ENCODE measurements at places on chromosomes 3 and 15.
A peak's percentile ranks its signal among the peaks of the same experiment; 100 is the strongest.

DNA sequence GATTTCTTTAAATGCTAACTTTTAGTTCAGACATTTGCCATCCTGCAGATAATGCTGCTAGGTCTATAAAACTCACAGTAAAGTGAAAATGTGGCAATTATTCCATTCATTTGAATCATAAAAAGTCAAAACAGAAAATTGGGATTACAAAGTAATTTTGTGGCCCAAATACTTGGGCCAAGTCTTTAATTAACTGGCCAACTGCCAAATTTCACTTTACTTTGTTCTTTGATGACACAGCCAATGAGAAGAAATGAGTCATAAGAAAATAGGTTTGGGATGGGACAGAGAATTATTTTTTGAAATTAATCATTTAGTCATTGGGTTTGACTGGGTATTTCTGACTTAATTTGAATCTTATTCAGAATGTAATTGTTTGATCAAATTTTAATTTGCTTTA is 89.8 kb upstream of the SLC2A2 start:
- no peak for DNase-seq

DNA sequence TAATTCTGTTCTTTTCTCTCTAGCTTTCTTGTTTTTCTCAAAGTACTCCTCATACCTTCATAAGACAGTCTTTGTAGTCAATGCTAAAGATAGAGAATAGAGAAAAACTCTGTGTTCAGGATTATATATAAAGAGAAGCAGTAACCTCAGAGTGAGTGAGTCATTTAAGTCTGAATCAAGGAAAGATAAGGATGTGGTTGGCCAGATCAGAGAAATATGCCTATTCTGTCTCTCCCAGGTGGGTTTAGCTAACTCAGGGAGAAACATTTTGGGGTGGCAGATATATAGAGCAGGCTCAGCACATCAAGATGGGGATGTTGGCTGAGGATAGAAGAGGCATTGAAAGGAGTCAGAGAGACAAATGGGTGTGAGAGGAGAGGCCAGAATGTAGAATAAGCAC is 31.4 kb downstream of the GTF2E1 start:
- no peak for DNase-seq

- DNase-seq, result no peak
Measured at GRCh38 chr3:175270198-175270837, 411.2 kb downstream of the NAALADL2 start.

- no peak for DNase-seq
Measured at GRCh38 chr3:13022348-13023234, 50.6 kb downstream of the IQSEC1 start.

- no peak for DNase-seq
Measured at GRCh38 chr15:53625962-53626845, 133.3 kb downstream of the WDR72 start.

DNA sequence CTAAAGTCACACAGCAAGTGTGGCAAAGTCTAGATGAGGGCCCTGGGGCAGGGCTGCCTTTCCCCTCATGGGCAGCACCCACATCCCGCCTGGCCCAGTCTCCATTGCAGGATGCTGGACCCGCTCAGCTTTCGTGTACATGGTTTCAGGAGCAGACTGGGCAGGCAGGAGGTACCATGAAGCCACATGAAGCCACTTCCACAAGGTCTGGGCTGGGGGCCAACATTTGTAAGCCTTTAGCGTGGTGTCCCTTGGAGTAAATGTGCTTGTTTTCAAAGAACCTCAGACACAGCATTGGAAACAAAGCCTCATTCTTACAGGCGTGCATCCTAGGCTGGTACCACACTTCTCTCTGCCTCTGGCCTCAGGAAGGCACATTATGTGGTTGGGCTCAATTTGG is 34.5 kb downstream of the UMPS start:
- DNase-seq, result no peak

DNA sequence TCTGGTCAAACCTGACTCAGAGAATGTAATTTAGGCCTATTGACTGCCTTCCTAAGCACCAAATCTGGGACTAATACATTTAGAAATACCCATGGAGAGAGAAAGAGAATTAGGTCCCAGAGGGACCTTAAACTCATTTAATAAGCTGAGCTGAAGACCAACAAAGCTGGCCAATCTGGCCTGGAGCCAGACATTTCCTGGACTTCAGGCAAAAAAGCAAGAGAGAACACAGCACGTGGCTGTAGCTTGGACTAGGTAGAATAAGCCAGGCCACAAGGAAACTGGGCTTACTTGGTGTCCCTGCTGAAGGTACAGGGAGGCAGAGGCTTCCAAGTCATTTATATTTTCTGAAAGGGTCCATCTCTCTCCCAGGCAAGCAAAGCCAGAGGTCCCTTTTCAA is 88.1 kb downstream of the RTP4 start:
- no peak for DNase-seq

GRCh38 chr3:15241341-15241740 is 35.3 kb downstream of the CAPN7 start:
- no peak for DNase-seq

DNA sequence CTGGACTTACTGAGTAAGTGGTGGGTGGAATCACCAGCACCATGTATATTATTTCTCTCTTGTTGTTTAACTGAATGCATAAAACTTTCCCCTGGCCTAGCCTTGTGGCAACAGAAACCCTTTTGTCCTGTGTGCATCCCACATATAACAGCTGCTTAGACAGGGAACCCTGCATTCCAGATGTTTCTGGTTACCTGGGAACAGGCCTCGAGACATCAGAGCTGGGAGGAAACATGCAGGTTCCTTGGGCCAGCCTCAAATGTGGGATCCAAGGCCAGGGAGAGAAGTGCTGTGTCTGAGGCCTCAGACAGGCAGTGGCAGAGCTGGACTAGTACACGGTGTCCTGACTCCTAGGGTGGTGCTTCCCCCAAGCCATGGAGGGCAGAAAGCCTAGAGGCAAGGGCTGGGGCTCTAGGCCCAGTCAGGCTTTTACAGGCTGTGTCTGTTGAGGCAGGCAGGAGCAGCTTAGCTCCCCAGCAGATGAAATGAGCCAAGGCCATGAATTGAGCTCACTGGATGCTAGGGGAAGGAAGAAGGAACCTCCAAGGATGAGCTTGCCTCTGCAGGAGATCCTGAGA is 57.7 kb downstream of the ITGA11 start:
- DNase-seq, result no peak

- no peak for DNase-seq
Measured at GRCh38 chr3:65109966-65110500, 422.2 kb upstream of the ADAMTS9 start.

GRCh38 chr15:94375997-94376396 is 144.6 kb downstream of the MCTP2 start:
- no peak for DNase-seq

- no peak for DNase-seq
Measured at GRCh38 chr15:41983221-41983620, 10.9 kb upstream of the EHD4 start.

DNA sequence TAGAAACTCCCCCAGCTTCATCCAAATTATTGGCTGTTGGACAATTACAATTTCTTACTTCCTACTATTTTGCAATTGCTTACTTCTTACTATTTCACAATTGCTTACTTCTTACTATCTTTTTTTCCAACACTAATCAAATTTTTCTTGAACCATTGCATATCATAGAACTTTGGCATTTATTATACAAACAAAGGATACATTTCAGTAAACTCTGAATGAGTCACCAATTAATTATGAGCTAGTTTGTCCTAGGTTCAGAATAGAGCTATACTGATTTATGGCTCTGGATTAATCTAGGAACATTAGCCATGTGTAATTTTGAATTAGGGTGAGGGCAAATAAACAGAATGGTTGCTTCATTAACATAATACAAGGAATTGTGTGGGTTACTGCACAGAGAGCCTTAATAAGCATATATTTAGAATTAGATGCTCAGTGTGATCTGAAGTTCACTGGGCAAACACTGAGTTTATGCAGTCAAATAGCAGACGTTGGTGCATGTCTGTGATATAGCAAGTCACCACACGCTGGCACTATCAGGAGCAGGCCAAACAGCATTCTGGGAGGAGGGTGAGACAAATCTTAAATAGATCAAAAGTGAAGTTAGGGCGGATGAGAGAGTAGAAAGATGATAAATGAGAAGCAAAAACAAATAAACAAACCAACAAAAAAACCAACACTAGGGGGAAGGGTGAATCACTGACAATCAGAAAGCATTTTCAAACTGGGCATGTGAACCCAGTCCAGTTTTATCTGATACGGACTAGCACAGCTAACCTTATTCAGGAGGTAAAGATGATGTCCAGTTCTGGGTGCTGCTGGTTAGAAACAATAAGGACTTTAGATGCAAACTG is 21.5 kb downstream of the GABRR3 start:
- peak; percentile 9 for DNase-seq

- no peak for DNase-seq
Measured at GRCh38 chr3:43995547-43996378, 245.9 kb upstream of the TOPAZ1 start.

- DNase-seq, result no peak
Measured at GRCh38 chr3:40661284-40661683, 136.5 kb downstream of the ZNF621 start.

- DNase-seq, result no peak
Measured at GRCh38 chr15:75687486-75688277, 25.0 kb downstream of the CSPG4 start.

DNA sequence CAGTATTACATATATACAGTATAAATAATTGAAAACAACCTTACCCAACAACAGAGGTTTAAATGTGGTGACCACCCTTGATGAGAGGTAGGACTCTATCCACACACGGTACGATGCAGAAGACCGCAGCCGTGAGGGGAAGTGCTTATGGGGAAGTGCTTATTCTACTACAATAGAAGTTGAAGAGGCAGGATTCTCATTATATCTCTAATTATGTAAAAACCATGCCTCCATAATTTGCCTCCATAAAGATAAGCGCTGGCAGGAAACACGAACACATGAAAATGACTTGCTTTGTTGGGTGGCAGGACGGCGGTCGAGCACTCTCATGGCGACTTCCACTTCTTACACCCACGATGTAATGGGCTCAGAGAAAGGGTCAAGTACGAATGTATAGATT is 7.2 kb upstream of the MUC13 start:
- peak; percentile 28 for DNase-seq

GRCh38 chr3:58178528-58179234 is 32.1 kb downstream of the DNASE1L3 start:
- DNase-seq, result no peak

- no peak for DNase-seq
Measured at GRCh38 chr3:133915685-133916658, 20.3 kb upstream of the RAB6B start.

DNA sequence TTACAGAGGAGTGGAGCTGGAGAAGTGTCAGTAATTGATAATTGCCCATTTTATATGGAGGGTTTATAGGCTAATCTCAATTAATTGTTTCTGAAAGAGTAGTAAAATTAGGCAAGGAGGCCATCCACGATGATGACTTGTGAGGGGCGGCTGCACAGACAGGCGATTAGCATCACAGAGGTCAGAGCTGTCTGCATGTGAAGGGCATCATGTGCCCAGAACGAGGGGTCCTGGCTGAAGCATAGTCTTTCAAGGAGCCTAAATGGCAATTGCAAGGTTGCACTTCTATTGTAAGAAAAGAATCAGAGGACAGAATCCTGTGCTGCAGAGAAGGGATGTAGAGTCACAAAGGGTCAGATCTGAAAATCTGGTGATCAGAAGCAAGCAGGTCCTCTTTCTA is 196.6 kb downstream of the EBLN2 start:
- no peak for DNase-seq

GRCh38 chr3:13106308-13107001 is 33.2 kb upstream of the IQSEC1 start:
- DNase-seq, result no peak

DNA sequence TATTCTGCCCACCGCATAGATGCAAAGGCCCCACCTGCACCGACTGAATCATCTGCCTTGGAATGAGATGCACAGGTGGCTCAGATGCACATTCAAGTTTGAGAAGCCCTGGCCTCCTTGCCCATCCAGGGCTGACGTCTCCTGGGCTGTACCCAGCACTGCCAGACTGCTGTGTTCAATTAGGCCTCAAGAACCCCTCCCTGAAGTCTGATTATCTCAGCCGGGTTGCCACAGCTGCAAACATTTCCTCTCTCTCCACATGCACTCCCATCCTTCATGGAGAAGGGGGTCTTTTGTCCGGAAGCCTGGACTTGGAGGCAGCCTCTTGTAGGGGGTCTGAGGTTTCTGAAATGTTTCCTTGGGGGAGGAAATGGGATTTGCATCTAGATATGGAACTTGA is 459.4 kb upstream of the PROK2 start:
- DNase-seq, result no peak

DNA sequence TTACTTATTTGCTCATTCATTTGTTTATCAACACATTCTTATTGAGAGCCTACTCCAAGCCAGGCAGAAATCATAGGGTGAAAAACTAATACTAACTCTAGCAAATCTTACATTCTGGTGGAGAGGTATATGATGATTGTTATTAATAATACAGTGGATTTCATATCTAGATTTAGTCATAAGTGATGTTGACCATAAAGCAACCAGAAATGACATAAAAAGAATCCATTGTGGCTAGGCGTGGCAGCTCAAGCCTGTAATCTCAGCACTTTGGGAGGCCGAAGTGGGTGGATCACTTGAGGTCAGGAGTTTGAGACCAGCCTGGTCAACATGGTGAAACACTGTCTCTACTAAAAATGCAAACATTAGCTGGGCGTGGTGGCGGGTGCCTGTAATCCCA is 26.2 kb upstream of the IL20RB start:
- no peak for DNase-seq

DNA sequence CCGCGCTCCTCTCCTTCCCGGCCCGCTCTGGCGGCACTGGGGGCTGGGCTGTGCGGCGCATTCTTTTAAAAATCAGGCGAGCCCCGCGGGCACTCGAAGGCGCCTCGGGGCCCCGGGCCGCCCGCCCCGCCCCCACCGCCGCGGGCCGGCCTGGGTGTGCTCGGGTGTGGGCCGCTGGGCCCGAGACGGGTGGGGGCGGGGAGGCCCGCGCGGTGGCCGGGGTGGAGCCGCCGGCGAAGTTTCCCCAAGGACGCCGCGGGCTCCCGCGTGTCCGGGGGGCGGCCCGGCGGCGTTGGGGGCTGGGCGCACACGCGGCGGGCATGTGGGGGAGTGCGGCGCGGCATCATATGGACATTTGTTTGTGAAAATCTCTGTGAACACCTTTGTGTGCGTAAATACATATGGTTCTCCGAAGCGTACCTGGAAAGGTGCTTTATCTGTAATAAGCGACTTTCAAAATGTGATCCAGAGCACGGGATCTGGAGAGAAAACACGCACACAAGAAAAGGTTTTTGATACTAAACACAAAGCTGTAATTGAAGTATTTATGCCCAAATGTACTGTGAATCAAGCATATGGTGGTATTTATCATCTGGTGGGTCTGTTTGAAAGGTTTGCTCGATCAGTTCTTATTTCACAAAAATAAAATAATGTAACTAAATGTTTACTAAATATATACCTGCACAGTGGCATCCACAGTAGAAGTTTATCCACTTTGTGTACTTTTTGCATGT is 612 bp upstream of the TBL1XR1 start:
- peak; percentile 37 for DNase-seq

DNA sequence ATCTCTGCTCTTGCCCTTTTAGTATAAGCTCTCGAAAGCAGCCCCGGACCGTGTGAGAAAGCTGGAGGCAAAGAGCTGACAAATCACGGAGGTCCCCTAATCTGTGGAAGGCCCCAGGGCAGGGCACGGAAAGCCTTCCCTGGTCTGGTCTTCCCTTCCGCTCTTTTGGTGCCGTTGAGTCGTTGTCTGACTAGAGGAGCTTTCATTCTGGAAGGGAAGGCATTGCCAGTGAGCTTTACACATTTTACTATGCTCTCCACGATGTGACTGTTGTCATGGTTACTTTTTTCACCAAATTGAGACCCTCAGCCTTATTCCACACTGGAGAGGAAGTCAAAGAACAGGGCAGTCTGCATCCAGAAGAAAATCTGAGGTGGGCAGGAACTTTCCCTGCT is 71.7 kb downstream of the CYP19A1 start:
- DNase-seq, result no peak

Measured in NCI-H526 treated with DMSO at 0.1 percent for 48 hours (cell line).